T-helper 9 cell (primary cell): ENCODE measurements at places on chromosomes 13 and 19.

DNA sequence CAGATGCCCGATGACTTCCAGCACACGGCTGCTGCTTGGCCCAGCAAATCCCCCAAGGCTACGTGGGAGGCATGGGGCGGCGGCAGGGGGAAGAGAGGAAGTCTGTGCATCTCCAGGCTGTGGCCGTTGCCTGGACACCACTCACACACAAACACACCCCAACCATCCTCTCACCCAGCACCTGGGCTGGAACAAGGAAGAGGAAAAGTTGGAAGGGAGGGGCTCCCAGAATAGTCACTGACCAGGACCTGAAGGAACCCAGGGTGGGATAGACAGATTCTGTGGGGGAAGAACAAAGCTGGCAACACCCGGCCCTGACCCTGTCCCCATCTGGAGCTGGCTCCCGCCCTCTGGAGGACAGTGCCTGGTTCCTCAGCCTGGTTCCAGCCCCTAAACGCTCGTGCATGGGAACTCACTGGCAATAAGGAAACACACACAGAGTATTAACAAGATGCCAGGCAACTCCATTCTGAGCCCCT lies 11.2 kb downstream of the PPP6R1 start:
- DNase-seq = no peak

DNA sequence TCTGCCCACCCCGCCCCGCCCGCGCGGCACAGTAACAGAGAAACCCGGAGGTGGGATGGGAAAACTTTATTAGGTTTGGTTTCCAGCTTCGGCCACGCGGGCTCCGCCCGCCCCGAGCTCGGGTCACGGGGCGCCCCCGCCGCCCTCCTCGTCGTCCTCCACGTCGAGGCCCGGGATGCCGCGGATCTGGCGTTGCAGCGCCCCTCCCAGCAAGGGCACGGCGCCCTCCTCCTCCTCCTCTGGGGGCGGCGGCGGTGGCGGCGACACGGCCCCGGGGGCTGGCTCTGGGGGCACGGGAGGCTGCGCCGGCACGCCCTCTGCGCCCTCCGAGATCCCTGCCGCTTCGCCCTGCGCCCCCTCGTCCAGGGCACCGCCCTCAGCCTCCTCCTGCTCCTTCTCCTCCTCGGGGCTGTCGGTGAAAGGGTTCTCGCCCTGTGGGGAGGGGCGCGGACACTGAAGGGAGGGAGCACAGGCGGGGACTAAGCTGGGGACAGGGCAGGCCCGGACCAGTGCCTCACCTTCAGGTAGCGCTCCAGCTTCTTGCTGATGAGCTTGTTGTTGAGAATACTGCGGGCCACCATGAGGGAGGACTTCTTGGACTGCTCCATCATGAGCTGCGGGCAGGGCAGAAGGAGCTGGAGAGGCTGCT lies 536 bp upstream of the AKAP8 start:
- no peak for DNase-seq

DNA sequence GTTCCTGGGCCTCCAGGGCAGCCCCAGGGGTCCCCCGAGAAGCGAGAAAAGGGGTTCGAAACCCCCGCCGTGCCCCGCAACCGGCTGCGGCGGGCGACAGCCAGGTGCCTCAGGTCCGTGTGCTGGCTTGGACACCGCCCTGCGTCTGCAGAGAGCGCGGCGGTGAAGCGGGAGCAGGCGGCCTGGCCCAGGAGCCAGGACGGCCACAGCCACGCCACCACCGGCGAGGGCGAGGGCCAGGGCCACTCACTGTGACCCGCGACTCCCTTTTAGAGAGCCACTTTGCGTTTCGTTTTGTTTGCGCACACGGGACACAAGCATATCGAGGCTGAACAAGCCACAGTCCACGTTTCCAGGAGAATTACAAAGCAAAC lies 110.4 kb downstream of the CRYL1 start:
- no peak for DNase-seq

- DNase-seq = no peak
These were observed 1.8 kb upstream of the GSX1 start for GRCh38 chr13:27790523-27790922.

DNA sequence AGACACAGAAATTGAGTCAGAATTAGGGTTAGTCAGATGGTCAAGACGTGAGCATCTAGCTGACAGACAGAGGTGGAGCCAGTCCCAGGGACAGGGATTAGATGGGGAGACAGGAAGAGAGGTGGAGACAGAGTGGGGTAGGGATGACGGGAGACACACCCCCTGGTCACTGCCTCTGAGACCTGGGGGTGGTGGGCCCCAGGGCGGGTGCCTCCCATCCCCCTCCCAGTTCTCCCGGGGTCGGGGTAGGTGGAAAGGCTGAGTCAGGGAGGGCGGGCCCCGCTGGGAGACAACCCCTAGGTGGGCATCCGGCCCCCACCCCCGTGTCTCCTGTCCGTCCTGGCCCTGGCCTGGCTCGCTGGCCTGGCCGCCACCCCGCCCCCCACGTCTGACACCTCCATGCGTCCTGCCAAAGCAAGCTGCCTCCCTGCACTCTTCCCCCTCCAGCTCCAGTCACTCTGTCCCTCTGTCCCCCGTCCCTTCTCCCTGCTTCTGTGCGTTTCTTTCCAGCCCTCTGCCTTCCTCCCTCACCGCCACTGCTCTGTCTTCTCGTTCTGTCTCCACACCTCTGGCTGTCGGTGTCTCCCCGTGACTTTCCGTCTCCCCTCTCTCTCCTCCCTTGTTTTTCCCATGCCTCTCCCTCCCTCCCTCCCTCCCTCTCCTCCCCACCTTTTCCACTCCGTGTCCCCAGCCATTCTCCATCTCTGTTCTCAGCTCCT lies 15.1 kb downstream of the CCDC97 start:
- DNase-seq = no peak
